GM23338 (cell line): ENCODE measurements at places on chromosomes 2 and 18. TPM values are rescaled to one million over a fixed set of nuclear protein-coding genes. Genes with fewer than 3 reads are reported as not detected.

The LCT gene
- total RNA-seq, result not detected in 2 replicates

DNA sequence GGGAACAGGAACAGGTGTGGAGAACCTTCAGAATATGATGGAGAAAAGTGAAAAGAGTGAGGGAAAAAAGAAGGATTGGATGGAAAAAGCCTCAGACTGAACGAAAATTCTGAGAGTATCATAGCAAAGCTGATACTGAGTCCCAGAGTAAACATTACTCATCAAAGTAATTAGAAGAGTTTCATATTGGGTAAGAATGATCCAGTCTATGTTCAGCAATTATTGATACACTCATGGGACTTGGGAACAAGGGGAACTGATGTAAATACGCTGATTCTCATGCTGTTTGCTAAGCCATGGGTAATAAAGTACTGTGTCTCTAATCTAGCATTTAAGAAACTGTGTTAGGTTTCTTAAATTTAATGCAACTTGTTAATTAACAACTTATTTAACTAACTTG is 219.9 kb upstream of the NOL4 start:
- no peak for DNase-seq

GRCh38 chr2:241289053-241289452 is 26.4 kb downstream of the HDLBP start:
- no peak for DNase-seq

GRCh38 chr2:105073591-105073990 is 35.7 kb downstream of the MRPS9 start:
- DNase-seq, result no peak

The GCG gene
- not detected in 2 replicates for total RNA-seq

The GALNT14 gene
- total RNA-seq, result 7.7 and 10.4 TPM in 2 replicates

DNA sequence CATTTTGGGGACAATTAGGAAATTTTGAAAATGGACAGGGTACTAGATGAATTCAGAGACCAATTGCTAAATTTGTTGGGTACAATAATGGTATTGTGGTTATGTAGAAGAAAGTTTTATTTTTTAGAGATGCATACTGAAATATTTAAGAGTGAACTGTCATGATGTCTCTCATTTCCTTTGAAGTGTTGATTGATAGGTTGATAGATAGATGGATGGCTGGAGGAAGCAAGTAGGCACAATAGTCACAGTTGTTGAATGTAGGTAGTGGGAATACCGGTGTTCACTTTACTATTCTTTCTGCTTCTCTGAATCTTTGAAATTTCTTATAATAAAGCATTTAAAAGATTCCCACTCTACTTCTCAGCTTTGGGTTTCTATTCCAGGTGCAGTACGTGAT is 151.7 kb upstream of the FOSL2 start:
- DNase-seq, result no peak

The ELOA2 gene
- total RNA-seq, result not detected in 2 replicates

DNA sequence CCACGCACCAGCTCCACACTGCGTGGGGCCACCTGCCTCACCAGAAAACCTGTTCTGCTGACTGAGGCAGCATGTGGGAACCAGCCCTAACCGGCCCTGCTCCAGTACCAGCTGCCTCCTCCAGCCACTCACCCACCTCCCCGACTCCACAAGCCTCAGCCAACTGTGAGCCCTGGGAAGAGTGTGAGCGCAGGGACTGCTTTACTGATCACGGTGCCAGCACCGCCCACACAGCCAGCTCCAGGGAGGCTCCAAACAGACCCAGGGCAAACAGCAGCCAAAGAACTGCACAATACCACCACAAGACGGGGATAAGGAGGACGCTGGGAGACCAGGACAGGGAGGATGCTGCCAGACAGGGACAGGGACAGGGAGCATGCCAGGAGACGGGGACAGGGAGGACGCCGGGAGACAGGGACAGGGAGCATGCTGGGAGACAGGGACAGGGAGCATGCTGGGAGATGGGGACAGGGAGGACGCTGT is 28.4 kb downstream of the EIPR1 start:
- DNase-seq, result no peak
